Left ventricle myocardium inferior (tissue), 1 donor: ENCODE measurements at places on chromosomes 6 and 20. TPM values are rescaled to one million over a fixed set of nuclear protein-coding genes. Genes with fewer than 3 reads are reported as not detected.

Gene MAFB
- total RNA-seq: 10.2 TPM

- peak; percentile 38 for DNase-seq
Measured at GRCh38 chr6:113873043-113873667, 16.0 kb downstream of the MARCKS start.

GRCh38 chr6:1739680-1740079 is 130.0 kb downstream of the FOXC1 start:
- DNase-seq: no peak

DNA sequence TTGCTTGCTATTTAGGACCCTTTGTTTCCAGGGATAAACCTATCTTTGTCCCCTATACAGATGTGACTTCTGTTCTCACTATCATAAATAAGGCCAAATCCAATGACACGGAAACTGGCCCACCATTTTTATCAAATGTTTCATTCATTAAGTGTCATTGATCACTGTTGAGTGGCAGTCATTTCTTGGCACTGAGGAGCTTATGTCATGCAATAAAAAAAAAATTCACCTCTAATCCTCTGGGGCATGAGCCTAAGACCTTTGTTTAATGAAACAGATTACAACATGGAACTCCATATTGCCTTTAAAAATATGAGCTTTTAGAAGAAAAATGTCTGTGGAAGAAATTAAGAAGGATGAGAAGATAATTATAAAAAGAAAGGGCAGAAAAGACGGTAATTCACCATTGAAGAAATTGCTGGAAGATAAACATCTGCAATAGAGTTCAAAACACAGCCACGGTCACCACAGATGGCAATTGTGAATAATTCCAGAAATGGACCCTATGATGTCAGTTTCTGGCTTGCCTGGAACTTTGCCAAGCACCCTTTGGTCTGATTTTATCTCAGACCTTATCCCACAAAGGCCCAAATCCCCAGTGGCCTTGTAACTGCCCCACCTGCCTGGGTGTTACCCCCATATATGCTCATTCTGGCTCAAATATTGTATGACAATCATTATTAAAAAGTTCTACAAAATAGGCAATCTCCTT is 91.1 kb downstream of the DST start:
- DNase-seq: no peak

DNA sequence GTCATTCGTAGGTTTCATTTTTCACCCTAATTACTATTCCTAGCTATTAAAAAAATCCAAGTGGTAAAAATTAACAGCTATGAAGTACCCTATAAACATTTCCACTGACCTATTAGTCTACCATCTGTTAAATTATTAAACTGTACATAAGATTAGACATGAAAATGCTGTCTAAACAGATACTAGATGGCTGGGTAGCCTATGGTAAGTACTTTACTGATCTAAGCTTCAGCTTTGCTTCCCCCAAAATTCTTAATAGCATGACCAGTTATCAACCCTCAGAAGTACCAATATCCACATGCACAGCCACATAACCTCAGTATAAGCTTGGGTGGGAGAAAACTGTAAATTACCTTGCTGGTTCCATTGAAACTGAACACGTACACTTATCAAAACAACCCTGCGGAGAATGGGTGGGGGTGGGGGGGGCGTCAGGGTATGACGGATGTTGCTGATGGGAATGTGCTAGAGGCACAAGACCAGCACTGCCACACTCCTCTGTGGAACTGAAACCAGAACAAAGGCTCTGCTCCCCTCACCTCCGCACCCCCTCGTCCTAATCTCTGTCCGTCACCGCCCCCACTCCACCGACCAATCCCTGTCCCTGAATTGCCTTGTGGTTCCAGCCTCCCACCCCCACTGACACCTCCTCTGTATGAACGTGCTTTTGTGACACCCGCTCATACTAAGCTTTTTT is 45.3 kb downstream of the B4GALT5 start:
- DNase-seq: peak; percentile 19
